T-helper 17 cell (primary cell): ENCODE measurements at places on chromosomes 5 and 9. TPM values are rescaled to one million over a fixed set of nuclear protein-coding genes. Genes with fewer than 3 reads are reported as not detected.

- peaks cover 70% of the 10 kb centered on the region for H3K4me1 ChIP-seq
- peaks cover 27% of the 10 kb centered on the region for H3K36me3 ChIP-seq
- H3K27me3 ChIP-seq: no peaks in the 10 kb centered on the region
- H3K27ac ChIP-seq: peak overlapping the region; percentile 97
- DNase-seq: no peak
Measured at GRCh38 chr5:157188270-157188669, 7.6 kb downstream of the ITK start.

DNA sequence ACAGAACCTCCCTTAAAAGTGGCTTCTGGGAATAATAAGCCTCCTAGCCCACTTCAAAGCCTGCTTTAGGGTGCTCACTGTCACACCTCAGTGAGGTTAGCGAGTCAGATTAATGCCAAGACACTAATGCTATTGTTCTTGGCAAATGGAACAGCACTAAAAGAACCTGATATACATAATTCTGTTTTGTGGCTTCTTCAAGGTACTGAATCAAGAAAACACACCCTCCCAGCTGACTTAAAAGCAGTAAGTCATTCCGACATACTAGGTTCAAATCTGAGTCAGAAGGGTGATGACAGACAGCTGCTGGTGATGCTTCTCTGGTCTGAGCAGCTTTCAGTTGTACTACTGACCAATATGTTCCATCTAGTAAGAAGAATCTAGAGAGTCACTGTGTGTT, 121.6 kb downstream of the OXCT1 start:
- H3K4me1 ChIP-seq: peaks cover 11% of the 10 kb centered on the region
- H3K36me3 ChIP-seq: peaks cover 7% of the 10 kb centered on the region
- no peak overlapping the region for H3K4me3 ChIP-seq
- H3K27ac ChIP-seq: no peak overlapping the region
- H3K27me3 ChIP-seq: no peaks in the 10 kb centered on the region

DNA sequence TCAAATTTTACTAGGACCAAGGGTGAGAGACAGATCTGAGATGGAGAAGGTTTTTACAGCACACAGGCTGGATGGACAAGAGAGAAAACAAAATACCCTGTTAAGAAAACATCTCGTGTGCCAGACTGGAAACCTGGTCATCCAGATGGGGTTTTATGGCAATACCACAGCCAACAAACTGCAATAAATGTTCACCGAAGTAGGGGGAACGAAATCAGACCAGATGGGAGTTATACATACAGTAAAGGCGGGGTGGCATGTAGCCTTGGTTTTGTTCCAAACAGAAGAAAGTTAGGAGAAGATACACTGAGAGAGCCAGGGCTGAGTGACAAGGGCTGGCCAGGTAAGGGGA, 63.3 kb downstream of the DCP2 start:
- H3K27me3 ChIP-seq: no peaks in the 10 kb centered on the region
- H3K27ac ChIP-seq: no peak overlapping the region
- DNase-seq: no peak
- H3K4me3 ChIP-seq: no peak overlapping the region
- peaks cover 10% of the 10 kb centered on the region for H3K4me1 ChIP-seq

DNA sequence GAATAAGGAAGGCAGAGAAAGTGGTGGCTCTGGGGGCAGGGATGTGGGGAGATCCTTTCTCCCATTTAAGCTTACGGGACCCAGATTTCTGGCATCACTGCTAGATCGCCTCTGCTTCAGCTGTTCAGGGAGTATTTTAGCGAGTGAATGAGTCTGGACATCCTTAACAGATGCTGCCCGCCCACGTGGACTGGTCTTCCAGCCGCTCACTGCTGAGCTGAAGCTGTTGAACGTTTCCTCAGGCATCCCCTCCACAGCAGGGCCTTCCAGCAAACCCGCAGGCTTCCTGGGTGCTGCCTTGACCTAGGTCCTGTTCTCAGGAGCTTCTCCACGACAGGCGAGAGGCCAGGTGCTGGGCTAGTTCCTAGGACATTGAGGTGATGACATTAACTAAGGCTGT, 144.4 kb upstream of the EFNA5 start:
- no peaks in the 10 kb centered on the region for H3K36me3 ChIP-seq
- H3K4me3 ChIP-seq: no peak overlapping the region
- H3K27ac ChIP-seq: no peak overlapping the region
- DNase-seq: no peak
- peaks cover 15% of the 10 kb centered on the region for H3K27me3 ChIP-seq

DNA sequence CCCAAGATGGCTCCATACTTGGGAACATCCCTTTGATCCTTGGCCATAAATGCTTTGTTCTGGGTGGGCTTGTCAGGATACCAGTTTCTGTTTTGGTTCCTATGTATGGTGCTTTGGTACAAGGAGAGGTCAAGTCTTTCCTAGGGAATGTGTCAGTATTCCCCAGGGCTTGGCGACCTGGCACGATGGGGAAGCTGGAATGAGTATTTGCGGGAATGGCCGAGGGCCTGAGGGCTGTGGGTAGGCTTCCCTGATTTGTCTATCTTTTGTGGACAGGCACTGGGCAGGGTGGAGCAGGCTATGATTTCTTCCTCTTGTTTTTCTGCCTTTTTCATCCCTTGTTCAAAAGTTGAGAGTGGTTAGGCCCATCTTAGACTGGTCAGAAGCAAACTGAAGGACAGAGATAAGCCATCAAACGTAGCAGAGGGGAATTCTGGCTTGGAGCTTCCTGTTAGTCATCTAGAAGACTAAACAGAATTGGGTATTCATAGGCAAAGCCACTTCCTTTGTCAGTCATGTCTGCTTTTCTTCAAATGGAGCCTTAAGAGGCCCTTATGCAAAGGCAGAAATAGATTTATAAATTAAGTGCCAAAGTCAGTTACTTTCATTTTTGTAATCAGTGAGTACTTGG, 13.7 kb downstream of the DOCK2 start:
- peaks cover 5% of the 10 kb centered on the region for H3K36me3 ChIP-seq
- DNase-seq: no peak
- peak overlapping the region; percentile 98 for H3K27ac ChIP-seq
- peak overlapping the region; percentile 86 for H3K4me3 ChIP-seq
- H3K27me3 ChIP-seq: no peaks in the 10 kb centered on the region

DNA sequence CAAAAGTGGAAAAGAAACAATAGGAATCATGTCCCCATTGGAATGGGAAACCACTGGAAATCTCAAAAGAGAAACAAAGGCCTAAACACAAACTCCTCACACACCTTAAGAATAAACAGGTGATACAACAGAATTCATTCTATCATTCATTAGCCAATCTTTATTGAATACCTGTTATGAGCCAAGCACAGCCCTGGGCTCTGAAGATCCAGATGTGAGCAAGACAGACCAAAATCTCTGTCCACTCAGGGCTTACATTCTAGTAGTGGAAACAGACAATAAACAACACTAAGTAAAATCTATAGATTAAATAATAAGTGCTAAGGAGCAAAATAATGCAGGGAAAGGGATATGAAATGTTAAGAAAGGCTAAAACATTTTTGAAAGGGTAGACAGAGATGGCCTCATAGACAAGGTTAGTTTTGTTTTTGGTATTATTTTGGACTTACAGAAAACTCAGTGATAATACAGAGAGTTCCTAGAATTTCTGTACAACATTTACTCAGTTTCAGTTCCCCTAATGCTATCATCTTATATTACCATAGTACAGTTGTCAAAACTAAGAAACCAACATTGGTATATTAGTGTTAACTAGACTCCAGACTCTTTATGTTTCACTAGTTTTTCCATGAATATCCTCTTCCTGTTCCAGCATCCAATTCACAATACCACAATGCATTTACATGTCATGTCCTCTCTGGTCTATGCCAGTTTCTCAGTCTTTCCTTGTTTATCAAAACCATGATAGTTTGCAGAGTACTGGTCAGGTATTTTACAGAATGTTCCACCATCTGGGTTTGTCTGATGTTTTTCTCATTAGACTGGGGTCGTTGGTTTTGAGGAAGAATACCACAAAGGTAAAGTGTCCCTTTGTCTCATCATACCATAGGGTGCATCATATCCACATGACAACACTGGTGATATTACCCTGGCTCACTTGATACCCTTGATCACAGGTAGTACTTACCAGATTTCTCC, 103.7 kb downstream of the SIL1 start:
- no peaks in the 10 kb centered on the region for H3K27me3 ChIP-seq
- no peak overlapping the region for H3K4me3 ChIP-seq
- no peak for DNase-seq
- H3K36me3 ChIP-seq: peaks cover 6% of the 10 kb centered on the region
- peaks cover 8% of the 10 kb centered on the region for H3K4me1 ChIP-seq

DNA sequence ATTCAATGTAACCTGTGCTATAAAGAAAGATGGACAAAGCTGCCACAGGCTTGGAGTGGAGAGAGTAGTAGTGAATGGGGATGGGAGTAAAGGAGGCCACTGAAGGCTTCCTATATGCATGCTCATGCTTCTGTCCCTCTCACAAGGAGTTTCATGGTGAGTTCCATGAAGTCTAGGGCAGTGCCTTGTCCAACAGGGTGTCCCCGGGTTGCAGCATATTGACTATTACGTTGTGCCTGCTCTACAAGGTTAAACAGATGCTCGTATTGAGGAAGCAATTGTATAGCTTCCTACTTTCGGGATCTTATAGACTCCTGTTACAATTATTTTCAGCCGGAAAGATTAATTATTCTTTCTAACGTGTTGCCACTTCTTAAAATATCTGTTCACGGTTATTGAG, 129.1 kb upstream of the PIK3R1 start:
- no peaks in the 10 kb centered on the region for H3K36me3 ChIP-seq
- no peak overlapping the region for H3K4me3 ChIP-seq
- peaks cover 8% of the 10 kb centered on the region for H3K27me3 ChIP-seq
- no peaks in the 10 kb centered on the region for H3K4me1 ChIP-seq
- no peak overlapping the region for H3K27ac ChIP-seq

DNA sequence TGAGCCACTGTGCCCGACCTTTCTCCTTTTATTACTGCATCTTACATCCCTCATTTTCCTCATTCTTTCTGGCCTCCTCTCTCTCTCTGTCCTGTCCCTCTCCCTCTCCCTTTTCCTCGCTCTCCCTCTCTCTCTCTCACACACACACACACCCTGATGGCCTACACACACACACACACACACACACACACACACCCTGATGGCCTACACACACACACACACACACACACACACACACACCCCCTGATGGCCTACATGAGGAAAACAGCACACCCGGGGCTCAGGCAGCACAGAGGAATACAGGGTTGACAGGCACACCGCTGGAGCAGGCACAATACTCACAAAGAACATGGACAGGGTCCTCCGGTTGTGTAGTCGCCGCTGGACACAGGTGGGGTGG, 3.8 kb upstream of the FCHSD1 start:
- peaks cover 14% of the 10 kb centered on the region for H3K36me3 ChIP-seq
- peaks cover 27% of the 10 kb centered on the region for H3K4me1 ChIP-seq
- no peak overlapping the region for H3K27ac ChIP-seq
- H3K4me3 ChIP-seq: no peak overlapping the region

GRCh38 chr5:61228691-61229280, 66.5 kb upstream of the SMIM15 start:
- H3K4me3 ChIP-seq: no peak overlapping the region
- H3K36me3 ChIP-seq: peaks cover 2% of the 10 kb centered on the region
- H3K27me3 ChIP-seq: peaks cover 10% of the 10 kb centered on the region
- DNase-seq: no peak
- peaks cover 2% of the 10 kb centered on the region for H3K4me1 ChIP-seq

DNA sequence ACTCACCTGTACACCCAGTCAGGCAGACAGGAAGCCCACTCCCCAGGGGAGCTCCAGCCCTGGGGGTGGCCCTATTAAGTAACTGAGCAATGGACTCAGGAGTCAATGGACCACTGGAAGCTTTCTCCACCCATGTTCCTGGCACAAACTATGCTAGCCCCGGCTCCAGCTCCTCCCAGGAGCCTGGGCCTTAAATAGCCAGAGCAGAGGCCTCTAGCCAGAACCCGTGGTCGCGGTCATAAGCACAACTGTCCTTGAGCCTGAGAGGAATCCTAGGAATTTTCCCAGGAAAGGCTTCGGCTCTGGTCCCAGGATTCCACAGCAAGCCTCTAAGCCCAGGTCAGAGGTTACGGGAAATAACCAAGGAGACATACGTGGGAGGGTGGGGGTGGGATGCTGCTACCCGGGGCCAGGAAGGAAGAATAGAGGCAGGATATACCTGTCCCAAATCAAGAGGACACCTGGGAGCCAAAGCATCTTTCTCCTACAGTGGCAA, 5.5 kb downstream of the SEPTIN8 start:
- no peak overlapping the region for H3K4me3 ChIP-seq
- no peak overlapping the region for H3K27ac ChIP-seq
- H3K27me3 ChIP-seq: peaks cover 4% of the 10 kb centered on the region
- no peak for DNase-seq

DNA sequence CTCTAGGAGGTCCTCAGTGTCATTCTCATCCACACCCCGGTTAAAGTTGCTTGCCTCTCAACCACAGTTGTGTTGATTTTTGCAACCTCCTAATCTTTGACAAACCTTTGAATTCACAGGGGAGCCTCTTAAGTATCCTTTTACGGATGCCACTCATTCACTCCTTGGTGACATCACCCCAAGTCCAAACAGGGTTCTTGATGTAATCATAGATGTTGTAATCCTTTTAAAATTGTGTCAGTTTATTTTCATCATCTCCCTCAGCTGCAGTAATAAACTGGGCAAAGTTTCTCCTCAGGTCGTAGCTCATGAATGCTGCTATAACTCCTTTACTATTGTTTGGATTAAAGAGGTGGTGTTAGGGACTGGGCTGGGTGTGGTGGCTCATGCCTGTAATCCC, 637.2 kb upstream of the NUDT12 start:
- H3K4me1 ChIP-seq: no peaks in the 10 kb centered on the region
- no peak for DNase-seq
- no peaks in the 10 kb centered on the region for H3K36me3 ChIP-seq
- no peaks in the 10 kb centered on the region for H3K27me3 ChIP-seq

DNA sequence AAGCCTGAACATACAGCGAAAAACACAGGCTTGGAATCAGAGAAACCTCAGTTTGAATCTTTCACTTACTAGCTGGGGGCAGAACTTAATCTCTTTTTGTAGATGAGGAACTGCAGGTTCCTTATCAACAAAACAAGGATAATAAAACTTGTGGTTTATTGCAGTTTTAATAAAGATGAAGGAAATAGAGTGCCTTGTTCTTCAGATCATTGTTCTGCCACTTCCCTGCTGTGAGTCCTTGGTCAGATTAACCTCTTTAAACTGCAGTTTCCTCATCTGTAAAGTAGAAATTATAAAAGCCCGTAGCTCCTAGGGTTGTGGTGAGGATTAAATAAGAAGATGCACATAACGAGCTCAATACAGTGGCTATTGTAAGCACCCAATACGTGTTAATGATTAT, 57.4 kb downstream of the FEM1C start:
- no peaks in the 10 kb centered on the region for H3K36me3 ChIP-seq
- DNase-seq: no peak
- H3K27ac ChIP-seq: no peak overlapping the region
- H3K27me3 ChIP-seq: peaks cover 13% of the 10 kb centered on the region

- no peaks in the 10 kb centered on the region for H3K36me3 ChIP-seq
- H3K27me3 ChIP-seq: peaks cover 47% of the 10 kb centered on the region
- peaks cover 2% of the 10 kb centered on the region for H3K4me1 ChIP-seq
- no peak for DNase-seq
- no peak overlapping the region for H3K4me3 ChIP-seq
Measured at GRCh38 chr9:4375424-4376200, 75.7 kb upstream of the GLIS3 start.

- H3K4me3 ChIP-seq: no peak overlapping the region
- H3K27ac ChIP-seq: no peak overlapping the region
- H3K4me1 ChIP-seq: no peaks in the 10 kb centered on the region
- peaks cover 32% of the 10 kb centered on the region for H3K27me3 ChIP-seq
- H3K36me3 ChIP-seq: peaks cover 2% of the 10 kb centered on the region
Measured at GRCh38 chr5:147439254-147439653, 70.6 kb downstream of the DPYSL3 start.

The C5orf52 gene
- not detected for total RNA-seq

The CAVIN4 gene
- 0.13 TPM for total RNA-seq

The RGMB gene
- total RNA-seq: 13.7 TPM

The RRAGA gene
- 37.0 TPM for total RNA-seq

The TCF7 gene
- total RNA-seq: 405 TPM

The PCDHB6 gene
- not detected for total RNA-seq

The GHR gene
- total RNA-seq: not detected
